ENCODE measurements at places on chromosomes 3 and 15.

GRCh38 chr15:32099097-32099785 is 68.9 kb downstream of the CHRNA7 start:
- DNase-seq: no peak

GRCh38 chr15:72341361-72341760 is 21.4 kb upstream of the CELF6 start:
- no peak for DNase-seq

DNA sequence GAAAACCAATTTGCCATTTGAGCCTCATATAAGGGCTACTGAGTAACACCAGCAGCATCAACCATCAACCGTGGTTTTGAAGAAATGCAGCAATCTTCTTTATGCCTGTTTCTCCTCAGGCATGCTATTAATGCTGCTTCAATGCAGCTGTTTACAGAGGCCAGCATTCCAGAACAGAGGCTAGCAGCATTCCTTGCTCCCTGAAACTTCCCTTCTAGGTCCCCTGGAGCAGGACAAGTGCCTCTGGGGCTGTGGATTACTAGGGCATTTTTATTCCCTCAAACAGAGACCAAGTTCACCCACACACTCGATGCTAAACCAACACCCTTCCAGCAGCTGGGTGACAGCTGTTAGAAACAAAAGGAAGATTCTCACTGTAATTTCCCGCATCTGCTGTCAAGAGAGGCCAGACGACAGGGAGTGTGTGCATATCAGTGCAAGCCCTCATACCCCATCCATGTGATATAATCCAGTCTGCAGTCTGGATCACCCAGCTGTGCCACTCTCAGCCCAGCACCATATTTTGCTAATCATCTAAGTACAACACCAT is 57.5 kb downstream of the HOMER2 start:
- DNase-seq: no peak

GRCh38 chr3:87996882-87997281 is 61.9 kb downstream of the CGGBP1 start:
- DNase-seq: no peak

GRCh38 chr3:21839176-21839575 is 88.2 kb upstream of the ZNF385D start:
- DNase-seq: no peak

- DNase-seq: no peak
Observed at GRCh38 chr3:68007621-68008226, 353.3 kb upstream of the SUCLG2 start.
